ENCODE measurements at places on chromosomes 4 and X. TPM values are rescaled to one million over a fixed set of nuclear protein-coding genes. Genes with fewer than 3 reads are reported as not detected.

Gene ADAMTS3
- total RNA-seq = 3.8 TPM

Gene CFAP47
- 1.8 TPM for total RNA-seq

Gene MAGEA2B
- not detected for total RNA-seq

GRCh38 chr4:143531788-143532491 lies 18.4 kb downstream of the SMARCA5 start:
- H3K4me3 ChIP-seq = no peak overlapping the region
- H3K36me3 ChIP-seq = no peaks in the 10 kb centered on the region
- no peaks in the 10 kb centered on the region for H3K4me1 ChIP-seq
- DNase-seq = no peak
- H3K27ac ChIP-seq = no peak overlapping the region
- no peaks in the 10 kb centered on the region for H3K27me3 ChIP-seq

- peaks cover 22% of the 10 kb centered on the region for H3K27me3 ChIP-seq
- no peak for DNase-seq
- H3K27ac ChIP-seq = no peak overlapping the region
- H3K4me3 ChIP-seq = no peak overlapping the region
Observed at GRCh38 chrX:103663981-103664762, 22.3 kb downstream of the MORF4L2 start.

DNA sequence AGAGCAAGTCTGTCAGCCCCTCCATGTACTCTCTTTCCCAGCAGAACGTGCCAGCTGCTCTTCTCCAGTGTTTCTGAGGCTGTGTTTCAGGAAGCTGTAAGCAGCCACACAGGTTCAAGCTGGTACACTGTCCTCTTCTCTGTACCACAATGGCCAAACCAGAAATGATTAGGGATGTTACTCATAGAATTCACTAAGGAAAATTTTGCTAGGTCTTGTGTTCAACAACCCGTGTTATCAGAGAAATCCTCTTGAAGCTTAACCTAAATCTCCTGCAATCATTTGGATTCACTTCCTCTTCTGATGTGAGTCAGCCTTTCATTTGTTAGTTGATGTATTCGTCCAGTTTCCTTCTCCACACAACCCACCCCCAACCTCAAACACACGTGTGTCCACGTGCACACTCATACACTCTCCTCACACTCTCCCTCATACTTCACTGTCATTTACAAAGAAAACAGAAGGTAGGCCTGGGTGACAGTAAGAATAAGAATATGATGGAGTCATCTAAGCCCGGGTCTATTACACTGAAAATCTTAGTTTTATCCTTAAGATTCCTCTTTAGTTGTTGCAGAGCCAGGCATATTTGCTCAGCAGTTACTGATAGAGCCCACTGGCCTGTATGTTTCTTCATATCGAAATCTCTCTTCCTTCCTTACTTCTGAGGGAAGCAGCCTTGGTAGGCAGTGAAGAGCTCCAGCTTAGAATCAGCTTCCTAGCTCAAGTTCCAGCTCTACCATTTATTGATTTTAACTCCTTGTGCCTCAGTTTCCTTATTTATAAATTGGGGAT lies 63.4 kb downstream of the DCUN1D4 start:
- H3K4me3 ChIP-seq = no peak overlapping the region
- H3K27me3 ChIP-seq = no peaks in the 10 kb centered on the region
- H3K36me3 ChIP-seq = no peaks in the 10 kb centered on the region
- peak; percentile 33 for DNase-seq

DNA sequence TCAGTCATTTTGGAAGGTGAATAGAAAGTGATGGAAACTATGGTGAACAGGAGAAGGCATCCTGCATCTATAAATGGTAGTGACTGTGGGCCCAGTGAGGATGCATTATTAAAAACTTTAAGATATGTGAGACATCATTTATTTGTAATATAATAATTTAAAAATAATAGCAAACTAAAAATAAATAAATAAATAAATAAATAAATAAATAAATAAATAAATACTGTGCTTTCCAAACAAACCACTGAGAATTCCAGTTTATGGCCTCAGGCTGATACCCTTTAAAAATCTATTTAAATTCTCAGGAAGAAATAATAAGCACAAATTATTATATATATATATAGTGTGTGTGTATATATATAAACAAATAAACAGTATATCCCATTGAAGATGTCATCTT lies 248.0 kb upstream of the DCAF8L1 start:
- no peak overlapping the region for H3K4me3 ChIP-seq
- no peaks in the 10 kb centered on the region for H3K4me1 ChIP-seq
- DNase-seq = no peak
- no peak overlapping the region for H3K27ac ChIP-seq
- no peaks in the 10 kb centered on the region for H3K36me3 ChIP-seq

DNA sequence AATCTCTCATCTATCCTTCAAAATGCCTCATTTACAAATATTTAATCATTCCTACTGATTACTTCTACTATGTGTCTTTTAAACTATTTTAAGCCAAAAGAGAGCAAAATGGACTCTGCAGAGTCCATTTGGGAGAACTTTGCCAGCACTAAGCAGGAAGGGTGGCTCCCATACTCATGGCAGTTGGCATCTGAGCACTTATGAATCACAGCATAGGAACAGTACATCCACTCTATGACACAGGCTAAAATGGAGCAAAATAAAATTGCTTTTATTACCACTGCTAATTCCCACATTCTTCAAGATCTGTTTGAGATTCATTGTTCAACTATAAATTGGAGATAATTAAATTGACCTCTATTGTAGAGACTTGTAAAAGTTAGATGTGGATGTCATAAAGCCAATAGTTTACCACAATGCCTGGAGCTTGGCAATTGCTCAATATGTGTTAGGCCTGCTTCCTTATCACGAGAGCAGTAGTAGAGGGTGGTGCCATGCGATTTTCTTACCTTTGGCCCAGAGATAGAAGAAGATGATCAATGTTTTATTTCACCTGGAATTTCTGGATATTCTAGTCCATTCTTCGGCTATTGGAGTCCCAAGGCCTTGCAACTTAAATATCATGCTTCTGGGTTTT lies 19.1 kb downstream of the HPGD start:
- no peak overlapping the region for H3K4me3 ChIP-seq
- peak overlapping the region; percentile 29 for H3K27ac ChIP-seq

GRCh38 chrX:10828036-10828435 lies 207.7 kb upstream of the MID1 start:
- H3K27ac ChIP-seq = no peak overlapping the region
- H3K36me3 ChIP-seq = no peaks in the 10 kb centered on the region
- no peaks in the 10 kb centered on the region for H3K27me3 ChIP-seq
- H3K4me1 ChIP-seq = no peaks in the 10 kb centered on the region

GRCh38 chr4:128528793-128529553 lies 241.4 kb upstream of the PGRMC2 start:
- peaks cover 31% of the 10 kb centered on the region for H3K4me1 ChIP-seq
- DNase-seq = peak; percentile 74
- no peaks in the 10 kb centered on the region for H3K36me3 ChIP-seq
- no peaks in the 10 kb centered on the region for H3K27me3 ChIP-seq
- peak overlapping the region; percentile 66 for H3K27ac ChIP-seq

DNA sequence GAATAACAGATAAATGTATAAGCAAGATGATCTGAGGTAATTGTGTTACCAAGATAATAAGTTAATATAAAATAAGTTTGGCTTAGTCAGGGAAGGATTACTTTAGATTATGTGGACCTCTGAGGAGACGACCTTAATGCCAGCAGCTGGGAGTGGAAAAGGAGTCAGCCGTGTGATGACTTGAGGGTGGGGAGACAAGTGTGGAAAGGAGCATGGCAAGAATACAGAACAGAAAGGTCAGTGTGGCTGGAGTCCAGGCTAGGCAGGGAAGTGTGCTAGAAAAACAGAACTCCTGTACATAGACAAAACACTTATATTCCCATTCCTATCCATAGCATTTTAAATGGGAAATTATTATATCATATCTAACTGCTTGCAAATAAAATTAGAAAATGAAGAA lies 138.8 kb downstream of the PDLIM5 start:
- no peak for DNase-seq
- no peaks in the 10 kb centered on the region for H3K36me3 ChIP-seq
- H3K4me1 ChIP-seq = no peaks in the 10 kb centered on the region
- no peak overlapping the region for H3K27ac ChIP-seq

Measured in hepatocyte (in vitro differentiated cells).